ENCODE measurements at places on chromosomes 11 and 22.

GRCh38 chr11:5688482-5688881 is 1.1 kb upstream of the TRIM22 start:
- DNase-seq, result no peak

DNA sequence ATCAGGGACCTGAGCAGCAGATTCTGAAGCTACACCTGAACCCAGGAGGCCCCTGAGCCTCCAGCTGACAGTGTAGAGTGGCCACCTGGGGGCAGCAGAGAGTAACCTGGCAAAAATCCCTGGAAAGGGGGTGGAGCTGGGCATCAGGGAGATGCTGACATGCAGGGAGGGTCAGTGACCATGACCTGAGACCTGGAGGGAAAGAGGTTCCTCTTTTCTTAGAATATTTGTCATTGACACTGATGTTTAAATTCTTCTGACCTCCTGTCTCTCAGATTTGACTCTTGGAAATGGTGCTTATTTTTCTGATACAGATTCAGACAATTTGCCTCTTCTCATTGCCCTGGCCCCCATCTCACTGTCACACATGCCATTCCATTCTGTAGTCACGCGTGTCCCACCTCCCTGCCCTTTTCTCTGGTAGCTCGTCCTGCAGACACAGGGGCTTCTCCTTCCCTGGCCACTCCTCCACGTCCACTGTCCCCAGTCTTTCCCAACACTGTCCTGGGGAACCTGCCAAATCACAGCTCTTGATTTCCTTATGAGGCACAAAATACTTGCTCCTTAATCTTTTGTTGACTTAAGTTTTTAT is 117.2 kb upstream of the IGLL5 start:
- no peak for DNase-seq

GRCh38 chr22:37525073-37525745 is 6.0 kb upstream of the CARD10 start:
- no peak for DNase-seq

DNA sequence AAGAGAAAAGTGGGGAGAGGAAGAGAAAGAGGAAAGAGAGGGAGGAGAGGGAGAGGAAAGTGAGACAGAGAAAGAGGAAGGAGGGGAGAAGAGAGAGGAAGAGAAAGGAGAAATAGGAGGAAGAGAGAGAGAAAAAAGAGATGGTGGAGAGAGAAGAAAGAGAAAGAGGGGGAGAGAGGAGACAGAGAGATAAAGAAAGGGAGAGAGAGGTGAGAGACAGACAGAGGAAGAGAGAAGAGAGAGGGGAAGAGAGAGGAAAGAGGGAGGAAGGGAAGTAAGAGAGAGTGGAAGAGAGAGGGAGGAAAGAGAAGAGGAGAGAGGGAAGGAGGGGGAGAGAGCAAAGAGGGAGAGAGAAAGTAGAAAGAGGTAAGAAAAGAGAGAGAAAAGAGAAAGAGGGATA is 9.4 kb upstream of the SEZ6L start:
- no peak for DNase-seq

- no peak for DNase-seq
These were observed 21.6 kb upstream of the TEF start for GRCh38 chr22:41360126-41360525.
